ENCODE measurements at places on chromosomes 4 and X.

DNA sequence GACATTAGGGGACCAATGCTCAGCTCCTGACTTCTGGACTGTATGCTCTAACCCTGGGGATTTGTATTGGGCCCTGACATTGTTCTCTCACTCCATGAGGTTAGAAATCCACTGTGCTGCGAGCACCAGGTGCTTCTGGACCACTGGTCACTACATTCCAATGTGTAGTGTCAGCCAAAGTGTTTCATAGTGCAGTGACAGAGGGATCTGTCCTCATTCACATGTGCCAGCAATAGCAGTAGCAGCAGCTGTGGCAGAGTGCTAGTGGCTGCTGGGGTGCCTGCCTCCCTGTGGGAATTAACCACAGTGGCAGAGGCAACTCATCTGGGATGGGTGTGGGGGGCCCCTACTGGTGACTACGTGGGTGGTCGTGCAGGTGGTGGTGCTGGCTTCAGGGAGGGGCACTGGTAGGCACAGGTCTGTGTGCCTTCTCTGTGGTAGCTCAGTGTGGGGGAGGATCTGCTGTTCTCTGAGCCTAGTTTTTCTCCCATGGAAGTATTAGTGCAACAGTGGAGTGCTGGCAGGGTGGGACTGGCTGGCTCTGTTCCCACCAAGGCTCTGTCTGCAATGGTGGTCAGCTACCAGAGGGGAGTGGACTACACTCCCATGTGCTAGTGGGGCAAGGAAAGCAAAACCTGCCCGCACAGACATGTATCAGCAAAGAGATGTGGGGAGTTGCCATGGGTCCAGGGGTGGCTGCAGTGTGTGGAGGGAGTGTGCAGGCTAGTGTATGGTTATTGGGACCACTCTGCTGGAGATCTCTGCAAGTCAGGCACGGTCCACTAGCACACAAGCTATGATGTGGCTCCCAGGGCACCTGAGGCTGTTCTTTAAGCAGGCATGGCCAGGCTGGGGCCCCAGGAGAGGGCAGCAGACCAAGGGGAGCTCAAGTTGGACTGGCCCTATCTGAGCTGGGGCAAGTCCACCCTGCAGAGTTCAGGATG is 78.5 kb downstream of the SCLT1 start:
- no peak for DNase-seq

GRCh38 chrX:20789103-20789502 is 522.4 kb upstream of the RPS6KA3 start:
- DNase-seq: no peak

DNA sequence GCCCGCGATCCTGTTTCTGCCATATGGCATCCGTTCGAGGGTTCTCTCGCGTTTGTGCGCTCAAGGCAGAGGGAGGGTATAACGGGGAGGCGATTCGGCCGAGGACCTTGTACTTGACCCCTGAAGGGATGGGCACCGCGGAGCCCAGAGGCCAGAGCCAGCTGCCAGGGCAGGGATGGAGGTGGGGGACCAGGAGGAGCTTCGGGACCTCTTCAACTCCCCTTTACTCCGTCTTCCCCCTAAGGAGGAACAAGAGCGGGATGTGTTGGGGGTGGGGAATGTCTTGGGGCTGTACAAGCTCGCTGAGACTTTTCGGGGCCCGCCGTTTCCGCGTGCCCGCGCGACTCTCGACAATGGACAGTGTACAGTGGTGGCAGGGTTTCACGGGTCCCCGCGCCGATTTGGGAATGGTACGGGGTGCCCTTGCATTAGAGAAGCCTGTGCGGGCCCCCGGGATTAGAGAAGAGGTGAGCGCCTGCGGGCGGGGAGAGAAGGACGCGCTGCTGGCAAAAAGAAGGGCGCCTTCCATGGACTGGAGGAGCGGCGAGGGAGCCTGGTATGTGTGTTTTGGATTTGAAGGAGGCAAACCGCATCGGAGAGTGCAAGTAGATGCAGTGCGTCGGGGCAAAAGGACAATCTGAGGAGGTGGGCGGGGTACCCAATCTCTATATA is 760 bp downstream of the UGT8 start:
- DNase-seq: no peak

- DNase-seq: no peak
Measured at GRCh38 chr4:53908661-53909078, 155.7 kb downstream of the CHIC2 start.

GRCh38 chr4:154292589-154292988 is 199.0 kb downstream of the DCHS2 start:
- no peak for DNase-seq

DNA sequence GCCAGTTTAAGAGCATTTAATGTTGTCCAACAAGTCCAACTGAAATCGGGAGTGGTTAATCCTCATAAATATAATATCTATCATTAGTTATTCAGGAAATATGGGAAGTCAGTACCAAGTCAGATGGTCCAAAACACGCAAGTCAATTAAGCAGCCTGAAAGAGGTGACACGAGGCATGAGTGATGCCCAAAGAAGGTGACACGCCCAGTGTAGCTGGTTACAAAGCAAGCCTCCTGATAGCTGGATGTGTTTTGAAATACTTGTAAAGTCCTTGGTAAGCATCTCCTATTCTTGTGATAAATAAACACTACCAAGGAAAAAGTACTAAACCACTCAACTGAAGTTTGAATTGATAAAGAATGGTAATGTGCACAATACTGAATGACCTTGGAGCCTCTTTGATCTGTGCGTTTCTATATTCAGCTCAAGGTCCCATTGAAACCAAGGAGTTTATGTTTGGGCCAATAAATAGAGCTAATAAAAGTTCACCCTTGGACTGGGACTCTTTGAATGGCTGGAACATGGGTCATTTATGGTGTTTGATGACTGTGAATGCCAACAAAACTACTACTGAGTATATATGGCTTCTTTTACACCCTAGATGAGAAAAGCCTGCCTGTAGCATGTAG is 93.2 kb upstream of the KLF3 start:
- DNase-seq: no peak

GRCh38 chr4:2065106-2065930 is 6.2 kb downstream of the NAT8L start:
- no peak for DNase-seq
